NCI-H187 treated with DMSO at 0.1 percent for 48 hours (cell line): ENCODE measurements at places on chromosomes 6 and 20.

DNA sequence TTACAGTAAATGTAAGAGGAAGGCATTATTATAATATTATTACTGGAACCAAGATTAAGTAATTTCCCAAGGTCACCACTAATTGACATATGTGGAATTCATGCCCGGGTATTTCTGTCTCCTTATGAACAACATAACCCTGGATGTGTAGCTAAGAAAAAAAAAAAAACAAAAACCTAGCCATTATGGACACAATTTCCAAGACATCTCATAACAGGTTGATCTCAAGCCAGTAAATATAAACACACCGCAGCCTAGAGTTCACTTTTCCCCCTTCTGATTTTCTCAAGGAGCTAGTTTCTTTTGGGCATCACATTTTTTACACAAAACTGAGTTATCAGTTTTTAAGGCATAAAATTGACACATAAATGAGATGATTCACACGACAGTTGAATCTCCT, 306.5 kb upstream of the RSPO3 start:
- no peak for DNase-seq

- no peak for DNase-seq
Measured at GRCh38 chr6:118501765-118502164, 46.3 kb upstream of the PLN start.

GRCh38 chr20:54407459-54407858, 67.9 kb upstream of the DOK5 start:
- no peak for DNase-seq

DNA sequence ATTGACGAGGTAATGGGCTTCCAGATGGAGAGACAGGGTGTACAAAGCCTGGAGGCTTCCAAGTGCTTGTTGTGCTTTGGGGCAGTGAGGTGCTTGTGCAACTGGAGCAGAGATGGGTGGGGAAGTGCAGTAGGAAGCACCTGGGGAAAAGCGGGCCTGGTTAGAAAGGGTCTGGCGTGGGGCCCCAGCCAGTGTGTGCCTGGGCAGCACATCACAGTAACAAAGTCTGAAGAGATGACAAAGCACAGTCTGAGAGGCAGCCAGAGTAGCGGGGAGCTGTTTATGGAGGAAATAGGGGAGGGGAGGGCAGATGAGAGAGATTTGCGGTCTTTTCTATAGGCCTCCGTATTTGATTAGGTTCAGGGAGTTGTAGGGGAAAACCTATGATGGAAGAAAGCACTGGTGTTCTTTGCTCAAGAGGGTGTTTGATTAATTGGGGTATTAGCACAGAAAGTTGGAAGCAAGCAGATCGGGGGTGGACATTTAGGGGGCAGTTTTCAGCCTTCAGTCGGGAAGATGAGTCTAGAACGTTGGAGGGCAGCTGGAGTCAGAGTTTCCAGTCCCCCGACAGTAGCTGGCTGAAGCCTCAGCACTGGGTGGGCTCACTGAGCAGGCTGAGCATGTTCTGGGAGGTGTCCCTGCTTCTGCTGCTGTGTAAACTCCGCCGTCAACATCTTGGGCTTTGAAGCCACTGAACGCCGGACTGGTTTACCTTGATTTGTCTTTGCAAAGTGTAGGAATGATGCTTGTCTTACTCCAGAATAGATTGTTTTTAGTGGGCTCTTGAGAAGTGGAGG, 15.5 kb upstream of the MROH8 start:
- no peak for DNase-seq

- no peak for DNase-seq
Measured at GRCh38 chr6:164142322-164142721, 727.8 kb downstream of the QKI start.

- no peak for DNase-seq
Measured at GRCh38 chr20:36784900-36785299, 11.3 kb upstream of the DSN1 start.

- no peak for DNase-seq
Measured at GRCh38 chr20:33251496-33251895, 15.7 kb downstream of the BPIFA1 start.

DNA sequence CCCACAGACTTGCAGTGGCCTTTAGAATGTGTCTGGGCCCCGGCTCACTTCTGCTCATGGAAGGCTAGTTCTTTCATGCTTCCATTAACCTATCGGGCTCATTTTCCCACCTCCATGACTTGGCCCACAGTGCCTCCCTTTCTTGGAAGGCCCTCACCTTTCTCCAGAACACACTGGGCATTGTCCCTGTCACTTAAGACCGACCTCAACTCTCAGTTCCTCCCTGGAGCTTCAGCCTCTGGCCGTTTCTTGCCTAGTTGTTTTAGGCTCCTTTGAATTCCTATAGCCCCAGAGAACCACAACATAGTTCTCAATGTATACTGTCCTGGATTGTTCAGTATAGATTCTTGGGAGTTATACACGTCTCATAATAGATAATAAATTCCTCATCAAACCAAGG, 19.3 kb upstream of the TNFAIP3 start:
- DNase-seq = no peak

- DNase-seq = no peak
Measured at GRCh38 chr6:51962354-51962753, 125.1 kb downstream of the PKHD1 start.

- DNase-seq = no peak
Measured at GRCh38 chr20:51495921-51496545, 46.5 kb downstream of the NFATC2 start.

GRCh38 chr6:132268209-132268608, 133.1 kb downstream of the MOXD1 start:
- DNase-seq = no peak

GRCh38 chr6:146355521-146356100, 188.0 kb upstream of the RAB32 start:
- DNase-seq = no peak

DNA sequence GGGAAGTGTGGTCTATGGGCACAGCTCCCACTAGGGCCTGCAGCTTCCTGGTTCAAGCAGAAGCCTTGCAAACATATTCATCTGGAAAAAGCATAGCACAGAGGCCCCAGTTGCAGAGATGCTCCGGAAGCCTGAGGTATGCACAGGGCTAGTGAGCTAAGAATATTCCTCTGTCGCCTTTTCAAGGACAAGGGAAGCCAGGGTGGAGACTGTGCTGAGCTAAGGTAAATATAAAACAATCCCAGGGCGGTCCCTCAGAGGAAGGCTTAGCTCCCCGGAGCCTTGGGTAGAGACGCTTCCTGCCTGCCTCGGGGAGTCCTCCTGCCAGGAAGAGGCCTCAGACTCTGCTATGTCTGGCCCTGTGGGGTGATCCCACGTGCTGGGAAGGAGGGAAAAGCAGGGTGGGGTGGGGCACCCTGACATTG, 134.8 kb upstream of the FOXA2 start:
- DNase-seq = no peak

DNA sequence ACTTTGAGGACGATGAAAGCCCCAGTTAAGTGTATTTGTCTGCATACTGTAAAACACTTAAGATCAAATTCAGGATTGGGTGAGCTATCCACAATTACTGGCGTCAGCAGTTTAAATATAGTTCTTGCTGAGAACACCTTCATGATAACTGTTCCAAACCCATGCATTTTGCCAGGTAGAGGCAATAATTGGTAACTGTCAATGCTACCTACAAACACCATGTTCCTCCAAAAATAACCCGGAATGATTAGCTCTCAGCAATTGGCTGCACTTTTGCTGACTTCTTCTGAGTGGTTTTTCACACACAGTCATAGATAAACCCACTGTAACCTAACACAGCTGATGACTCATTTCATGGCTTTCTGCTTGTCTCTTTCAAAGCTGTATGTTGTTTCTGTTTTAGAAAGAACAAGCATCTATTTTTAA, 1358.6 kb upstream of the GJE1 start:
- DNase-seq = no peak

GRCh38 chr6:132725471-132725870, 11.6 kb upstream of the VNN1 start:
- DNase-seq = no peak

DNA sequence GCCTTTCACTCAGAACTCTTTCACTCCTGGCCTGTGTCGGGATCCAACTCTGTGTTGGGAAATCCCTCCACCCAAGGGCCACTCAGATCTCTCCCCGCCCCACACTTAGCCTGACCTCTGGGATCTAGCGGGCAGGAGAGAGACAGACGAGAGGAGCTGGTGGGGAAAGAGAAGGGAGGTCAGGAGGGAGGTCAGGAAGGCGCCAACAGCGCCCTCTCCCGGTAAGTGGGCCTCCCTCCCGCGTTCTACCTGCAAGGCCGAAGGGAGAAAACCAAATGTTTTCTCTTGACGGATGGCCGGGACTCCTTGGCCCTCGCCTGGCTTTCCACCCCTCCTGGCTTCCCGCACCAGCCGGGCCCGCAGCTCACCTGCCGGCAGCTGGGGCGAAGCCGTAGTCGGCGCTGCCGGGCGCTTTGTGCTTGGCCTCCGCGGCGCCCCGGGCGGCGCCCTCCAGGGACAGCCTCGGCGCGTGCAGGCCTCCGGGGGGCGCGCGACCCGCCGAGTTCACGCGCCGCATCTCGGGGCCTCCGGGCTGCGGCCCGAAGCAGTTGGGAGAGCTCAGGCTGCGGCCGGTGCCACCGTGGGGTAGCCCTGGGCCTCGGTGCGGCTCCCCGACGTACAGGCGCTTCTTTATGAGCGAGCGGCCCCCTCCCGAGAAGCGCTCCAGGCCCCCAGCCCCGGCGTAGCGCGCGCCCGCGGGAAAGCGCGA, 38.2 kb downstream of the C6orf132 start:
- no peak for DNase-seq

- no peak for DNase-seq
Measured at GRCh38 chr20:15818651-15819071, 754.6 kb downstream of the KIF16B start.

DNA sequence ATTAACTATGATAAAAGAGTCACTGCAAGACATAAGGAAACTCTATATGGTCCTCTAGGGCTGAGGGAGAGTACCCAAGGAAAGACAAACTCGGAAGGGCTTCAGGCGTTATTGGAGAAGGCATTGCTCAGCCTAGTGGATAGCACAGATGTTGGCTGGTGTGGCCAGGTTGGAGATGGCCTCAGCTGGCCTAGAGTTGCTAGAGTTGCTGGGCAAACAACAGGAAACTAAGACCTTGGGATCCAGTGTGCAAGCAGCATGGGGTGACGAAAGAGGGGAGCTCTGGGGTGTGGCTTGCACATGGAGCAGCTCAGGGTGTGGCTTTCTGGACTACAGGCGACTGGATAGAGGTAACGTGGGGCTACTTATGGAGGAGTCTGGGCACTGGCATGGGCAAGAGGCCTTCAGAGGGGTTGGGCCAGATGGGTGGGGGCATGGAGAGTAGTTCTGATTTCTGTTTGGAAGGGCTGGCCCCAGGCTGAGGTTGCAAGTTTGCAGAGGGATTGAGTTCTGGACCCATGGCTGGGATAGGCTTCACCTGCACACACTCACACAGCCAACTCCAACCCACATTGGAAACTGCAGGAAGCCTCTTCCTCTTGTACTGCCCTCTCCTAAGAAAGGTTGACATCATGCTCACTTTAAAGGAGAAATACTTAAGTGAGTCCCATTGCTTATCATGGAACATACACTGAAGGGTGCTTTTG, 5.2 kb upstream of the BPIFB6 start:
- DNase-seq = no peak

DNA sequence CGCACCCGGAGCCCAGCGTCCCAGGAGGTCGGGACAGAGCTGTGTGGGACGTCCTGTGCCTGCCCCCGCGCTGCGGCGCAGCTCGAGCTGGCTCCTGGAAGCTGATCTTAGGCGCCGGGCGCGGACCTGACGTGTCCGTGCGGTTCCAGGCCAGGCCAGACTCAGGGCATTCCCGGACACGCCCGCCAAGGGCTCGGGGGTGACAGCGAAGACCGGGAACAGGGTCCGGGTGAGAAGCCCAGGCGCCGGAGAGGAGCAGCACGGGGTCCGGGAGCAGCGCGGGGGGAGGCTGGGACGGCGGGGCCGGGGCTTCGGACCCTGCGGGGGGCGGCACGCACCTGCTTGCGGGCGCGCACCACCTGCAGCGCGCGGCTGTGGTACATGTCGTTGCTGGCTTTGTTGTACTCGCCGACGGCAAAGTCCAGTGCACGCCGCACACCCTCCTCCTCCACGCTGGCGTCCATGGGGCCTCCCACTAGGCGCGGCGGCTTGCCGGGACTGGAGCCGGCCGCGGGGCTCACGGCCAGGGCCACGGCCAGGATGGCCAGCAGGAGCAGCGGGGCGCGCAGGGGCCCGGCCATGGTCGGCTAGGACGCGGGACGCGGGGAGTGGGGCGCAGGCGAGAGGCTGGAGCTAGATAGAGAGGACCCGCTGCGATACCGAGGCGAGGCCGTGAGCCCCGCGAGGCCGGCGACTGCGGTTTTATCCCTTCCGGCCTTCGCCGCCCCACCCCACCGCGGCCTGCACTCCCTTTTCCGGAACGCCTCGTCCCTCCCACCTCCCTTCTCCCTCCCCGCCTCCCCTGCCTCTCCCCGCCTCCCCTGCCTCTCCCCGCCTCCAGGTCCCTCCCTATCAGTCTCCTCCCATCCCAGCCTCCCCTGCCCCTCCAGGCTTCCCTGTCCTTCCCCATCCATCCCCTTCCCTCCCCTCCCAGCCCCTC, at the start of gene CST3:
TSS of gene CST3 (minus strand) at position 674 of the 940 bp plus-strand sequence. CDS start at position 581, 93 bp downstream.
- DNase-seq = peak; percentile 12

- no peak for DNase-seq
Measured at GRCh38 chr20:50534567-50534966, 24.4 kb downstream of the PTPN1 start.

- DNase-seq = no peak
Measured at GRCh38 chr6:24910331-24910960, 25.3 kb downstream of the RIPOR2 start.

DNA sequence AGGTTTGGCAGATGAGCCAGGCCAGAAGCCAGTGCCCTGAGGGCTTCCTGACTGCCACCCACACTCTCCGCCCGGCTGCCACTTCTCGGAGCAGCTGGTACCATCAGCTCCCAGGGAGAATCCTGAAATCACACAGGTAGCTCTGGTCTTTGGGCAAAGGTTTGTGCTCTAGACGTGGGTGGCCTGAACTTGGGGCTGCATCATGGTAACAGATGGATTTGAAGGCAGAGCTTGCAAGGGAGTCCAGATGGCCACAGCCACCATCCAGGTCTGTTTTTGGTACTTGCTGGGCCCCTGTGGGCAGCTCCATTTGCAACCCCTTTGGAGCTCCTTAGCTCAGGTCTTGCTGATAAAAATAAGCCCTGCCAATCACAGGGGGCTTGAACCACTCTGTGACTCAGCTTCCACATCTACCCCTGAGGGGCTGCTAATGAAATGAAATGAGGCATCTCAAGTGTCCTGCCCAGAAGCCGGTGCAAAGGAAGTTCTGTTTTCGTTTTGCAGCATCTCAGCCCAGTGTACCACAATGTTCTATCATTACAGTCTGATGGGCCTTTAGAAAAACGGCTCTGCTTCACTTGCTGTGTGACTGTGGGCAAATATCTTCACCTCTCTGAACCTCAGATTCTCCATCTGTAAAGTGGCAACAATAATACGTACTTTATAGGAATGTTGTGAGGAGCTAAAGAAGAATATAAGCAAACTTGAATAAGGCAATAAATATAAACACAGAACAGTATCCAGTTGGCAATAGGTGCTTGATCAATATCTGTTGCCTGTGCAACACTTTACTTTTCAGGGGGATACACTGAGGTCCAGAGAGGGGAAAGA, 25.1 kb upstream of the CDH22 start:
- DNase-seq = no peak

GRCh38 chr20:4052554-4052953, 37.2 kb upstream of the RNF24 start:
- no peak for DNase-seq

GRCh38 chr6:148831531-148831930, 84.7 kb downstream of the UST start:
- DNase-seq = no peak
